Gastroesophageal sphincter (tissue), 4 donors: ENCODE measurements at places on chromosomes 3 and 15. TPM values are rescaled to one million over a fixed set of nuclear protein-coding genes. Genes with fewer than 3 reads are reported as not detected.

CYP1A2 gene
- not detected for total RNA-seq

SCAANT1 gene
- not detected for total RNA-seq

MEIS2 gene
- 85.8 TPM for total RNA-seq

DNA sequence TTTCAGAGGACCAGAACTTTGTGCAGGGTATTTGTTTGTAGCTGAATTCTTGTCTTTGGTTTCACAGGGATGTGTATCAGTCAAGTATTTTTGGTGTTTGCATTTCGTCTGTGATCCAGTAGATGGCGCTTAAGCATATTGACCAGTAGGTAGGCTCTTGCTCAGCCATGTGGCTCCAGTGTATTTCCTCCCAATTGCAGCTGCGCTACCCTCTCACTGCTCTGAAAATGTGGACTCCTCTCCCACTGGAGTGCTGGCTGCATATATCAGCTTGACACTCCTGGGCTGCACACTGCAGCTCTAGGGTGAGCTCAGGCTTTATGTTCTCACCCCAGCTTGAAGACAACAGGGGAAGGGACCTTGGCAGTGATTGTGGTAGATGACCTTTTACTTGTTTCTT lies 1264.3 kb upstream of the ALCAM start:
- no peaks in the 10 kb centered on the region for H3K4me1 ChIP-seq
- no peak for ATAC-seq
- no peaks in the 10 kb centered on the region for H3K27me3 ChIP-seq
- H3K27ac ChIP-seq: no peak overlapping the region
- H3K4me3 ChIP-seq: no peak overlapping the region
- no peaks in the 10 kb centered on the region for H3K36me3 ChIP-seq

DNA sequence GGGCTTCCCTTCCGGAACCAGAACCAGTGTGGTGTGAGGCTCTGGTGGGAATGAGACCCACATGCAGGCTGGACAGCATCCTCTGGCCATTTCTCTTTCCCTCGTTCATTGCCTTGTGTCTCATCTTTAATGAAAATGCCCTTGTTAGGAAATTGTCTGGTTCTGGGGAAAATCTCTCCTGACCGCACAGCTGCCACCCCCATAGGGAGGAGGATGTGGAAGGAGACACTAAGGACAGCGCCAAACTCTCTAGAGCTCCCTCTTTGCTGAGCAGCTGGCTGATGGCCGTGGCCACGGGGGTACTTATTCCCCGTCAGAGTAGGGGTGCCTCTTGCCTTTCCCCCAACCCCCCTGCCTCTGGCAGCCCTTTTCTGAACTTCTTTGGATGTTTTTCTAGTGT lies 297.6 kb upstream of the C2CD4B start:
- no peaks in the 10 kb centered on the region for H3K4me1 ChIP-seq
- no peak for ATAC-seq
- no peaks in the 10 kb centered on the region for H3K36me3 ChIP-seq
- H3K27ac ChIP-seq: no peak overlapping the region
- H3K27me3 ChIP-seq: no peaks in the 10 kb centered on the region
- no peak overlapping the region for H3K4me3 ChIP-seq

GRCh38 chr3:50607271-50608091 lies 4.1 kb downstream of the CISH start:
- H3K36me3 ChIP-seq: no peaks in the 10 kb centered on the region
- H3K4me3 ChIP-seq: no peak overlapping the region
- H3K27me3 ChIP-seq: no peaks in the 10 kb centered on the region
- no peak overlapping the region for H3K27ac ChIP-seq
- no peak for ATAC-seq

GRCh38 chr15:34620142-34620541 lies 36.7 kb upstream of the GOLGA8B start:
- no peak for ATAC-seq
- peaks cover 19% of the 10 kb centered on the region for H3K27me3 ChIP-seq
- no peaks in the 10 kb centered on the region for H3K4me1 ChIP-seq
- H3K36me3 ChIP-seq: no peaks in the 10 kb centered on the region

- no peak overlapping the region for H3K4me3 ChIP-seq
- ATAC-seq: no peak
- no peaks in the 10 kb centered on the region for H3K4me1 ChIP-seq
- H3K27me3 ChIP-seq: no peaks in the 10 kb centered on the region
These were observed 14.8 kb downstream of the WDR53 start for GRCh38 chr3:196553551-196553950.

DNA sequence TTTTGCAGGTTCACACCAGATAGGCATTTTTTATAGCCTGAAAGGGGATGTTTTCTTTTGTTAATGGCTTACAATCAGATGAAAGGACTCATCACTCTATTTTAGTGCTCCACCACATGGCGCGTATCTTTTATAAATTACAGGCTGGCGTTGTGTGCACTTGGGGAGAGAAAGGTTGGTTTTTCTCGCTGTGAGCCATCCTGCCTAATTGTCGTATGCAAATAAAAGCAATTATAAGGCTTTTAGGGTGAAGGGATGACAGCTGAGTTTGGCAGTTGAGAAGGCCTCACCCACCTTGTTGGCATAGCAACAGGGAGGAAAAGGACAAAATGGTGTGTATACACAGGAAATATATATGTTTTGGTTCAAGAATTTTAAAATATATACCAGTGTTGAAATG lies 268.0 kb downstream of the NR2F2 start:
- H3K27me3 ChIP-seq: peaks cover 7% of the 10 kb centered on the region
- ATAC-seq: no peak
- H3K27ac ChIP-seq: no peak overlapping the region

GRCh38 chr15:68699124-68699880 lies 120.5 kb downstream of the CORO2B start:
- H3K4me3 ChIP-seq: no peak overlapping the region
- peaks cover 25% of the 10 kb centered on the region for H3K4me1 ChIP-seq
- H3K27me3 ChIP-seq: no peaks in the 10 kb centered on the region
- H3K27ac ChIP-seq: peak overlapping the region; percentile 64
- ATAC-seq: no peak

- ATAC-seq: no peak
- H3K27me3 ChIP-seq: peaks cover 8% of the 10 kb centered on the region
- H3K27ac ChIP-seq: no peak overlapping the region
- no peak overlapping the region for H3K4me3 ChIP-seq
- H3K4me1 ChIP-seq: no peaks in the 10 kb centered on the region
These were observed 5.8 kb downstream of the ITIH1 start for GRCh38 chr3:52783211-52783555.

DNA sequence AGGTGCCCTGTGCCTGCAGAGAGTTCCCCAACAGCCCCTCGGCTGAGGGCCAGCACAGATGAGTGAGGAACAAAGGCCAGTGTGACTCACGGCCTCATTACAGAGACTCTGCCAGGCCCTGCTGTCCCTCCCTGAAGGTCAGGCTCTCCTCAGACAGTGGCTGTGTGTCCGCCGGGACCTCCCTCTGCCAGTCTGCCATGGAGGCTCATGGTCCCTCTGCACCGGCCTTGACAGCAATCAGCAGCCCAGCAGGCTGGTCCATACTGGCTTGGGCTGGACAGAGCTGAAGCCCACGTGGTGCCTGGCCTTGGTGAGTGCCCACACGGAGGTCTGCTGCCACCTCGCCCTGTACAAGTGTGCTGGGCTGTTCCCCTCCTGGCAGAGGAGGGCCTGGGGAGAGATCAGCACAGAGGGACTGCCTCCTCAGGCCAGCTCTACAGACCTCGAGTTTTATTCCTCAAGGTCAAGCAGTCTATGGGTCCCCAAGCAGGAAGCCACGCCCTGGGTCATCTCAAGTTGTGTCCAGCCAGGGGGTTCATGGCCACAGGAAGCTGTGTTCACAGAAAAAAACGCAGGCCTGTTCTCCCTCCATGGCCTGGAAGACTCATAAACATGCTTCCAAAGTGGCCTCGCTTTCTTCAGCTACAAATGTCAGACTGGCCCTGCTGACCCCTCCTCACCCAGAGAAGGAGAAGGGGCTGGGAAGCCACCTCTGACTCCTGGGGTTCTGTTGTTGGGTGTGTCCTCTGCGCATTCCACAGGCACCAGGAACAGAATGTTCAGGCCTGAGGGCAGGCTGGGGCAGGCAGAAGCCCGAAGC lies 27.0 kb downstream of the SLC41A3 start:
- no peaks in the 10 kb centered on the region for H3K27me3 ChIP-seq
- H3K4me1 ChIP-seq: peaks cover 8% of the 10 kb centered on the region
- no peaks in the 10 kb centered on the region for H3K36me3 ChIP-seq
- no peak overlapping the region for H3K27ac ChIP-seq
- ATAC-seq: peak; percentile 27

- H3K27me3 ChIP-seq: peaks cover 17% of the 10 kb centered on the region
- no peak overlapping the region for H3K4me3 ChIP-seq
- no peak for ATAC-seq
- H3K27ac ChIP-seq: no peak overlapping the region
These were observed 12.8 kb downstream of the PAK6 start for GRCh38 chr15:40251486-40252140.

- H3K36me3 ChIP-seq: no peaks in the 10 kb centered on the region
- H3K4me3 ChIP-seq: no peak overlapping the region
- no peaks in the 10 kb centered on the region for H3K27me3 ChIP-seq
- peak overlapping the region; percentile 47 for H3K27ac ChIP-seq
- H3K4me1 ChIP-seq: peaks cover 12% of the 10 kb centered on the region
These were observed 16.9 kb downstream of the TTBK2 start for GRCh38 chr15:42903388-42904324.

DNA sequence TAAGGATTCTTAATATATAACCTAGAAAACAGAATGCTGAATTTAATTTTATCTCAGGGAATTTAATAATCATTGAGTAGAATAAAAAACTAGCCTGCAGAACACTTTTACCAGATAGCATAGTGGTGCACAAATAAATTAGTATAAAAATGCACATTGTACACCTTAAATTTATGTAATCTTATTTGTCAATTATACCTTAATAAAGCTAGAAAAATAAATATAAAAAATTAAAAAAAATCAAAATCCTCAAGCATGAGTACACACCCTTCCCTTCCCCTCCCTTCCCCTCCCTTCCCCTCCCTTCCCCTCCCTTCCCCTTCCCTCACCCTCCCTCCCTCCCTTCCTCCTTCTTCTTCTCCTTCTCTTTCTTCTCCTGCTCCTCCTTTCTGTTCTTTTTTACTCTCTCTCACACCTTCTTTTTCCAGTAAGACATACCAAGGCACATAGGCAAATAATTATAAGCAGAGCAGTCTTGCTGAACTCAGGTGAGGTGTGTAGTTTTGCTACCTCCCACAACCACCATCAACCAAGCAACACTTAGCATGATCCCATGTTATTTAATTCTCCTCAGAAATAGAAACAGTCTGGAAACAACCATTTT lies 1395.0 kb downstream of the ZPLD1 start:
- no peak for ATAC-seq
- H3K27me3 ChIP-seq: no peaks in the 10 kb centered on the region
- no peak overlapping the region for H3K4me3 ChIP-seq

DNA sequence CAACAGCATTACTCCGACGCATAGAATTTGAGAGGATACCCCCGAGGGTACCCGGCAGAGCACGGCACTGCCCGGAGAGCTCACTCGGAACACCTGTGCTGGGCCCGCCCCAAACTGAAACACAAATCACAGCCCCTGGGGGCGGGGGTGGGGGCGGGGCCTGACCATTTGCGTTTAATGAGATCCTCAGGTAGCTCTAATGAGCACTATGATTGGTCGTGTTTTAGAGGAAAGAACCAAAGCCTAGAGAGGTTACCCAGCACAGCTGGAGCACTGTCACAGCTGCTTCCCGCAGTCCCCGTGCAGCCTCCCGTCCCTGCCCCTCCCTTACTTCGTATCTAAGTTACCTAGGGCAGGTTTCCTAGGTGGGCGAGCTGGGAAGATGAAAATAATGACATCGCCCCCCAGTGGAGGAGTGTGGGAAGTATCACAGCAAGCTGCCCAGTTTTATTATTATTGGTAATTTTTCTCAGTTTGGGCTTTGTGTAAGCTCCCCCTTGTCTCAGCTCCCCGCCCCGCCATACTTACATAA lies 187.1 kb downstream of the PDE8A start:
- H3K27ac ChIP-seq: no peak overlapping the region
- H3K4me1 ChIP-seq: peaks cover 8% of the 10 kb centered on the region
- H3K27me3 ChIP-seq: peaks cover 30% of the 10 kb centered on the region
- H3K4me3 ChIP-seq: no peak overlapping the region
- no peak for ATAC-seq

DNA sequence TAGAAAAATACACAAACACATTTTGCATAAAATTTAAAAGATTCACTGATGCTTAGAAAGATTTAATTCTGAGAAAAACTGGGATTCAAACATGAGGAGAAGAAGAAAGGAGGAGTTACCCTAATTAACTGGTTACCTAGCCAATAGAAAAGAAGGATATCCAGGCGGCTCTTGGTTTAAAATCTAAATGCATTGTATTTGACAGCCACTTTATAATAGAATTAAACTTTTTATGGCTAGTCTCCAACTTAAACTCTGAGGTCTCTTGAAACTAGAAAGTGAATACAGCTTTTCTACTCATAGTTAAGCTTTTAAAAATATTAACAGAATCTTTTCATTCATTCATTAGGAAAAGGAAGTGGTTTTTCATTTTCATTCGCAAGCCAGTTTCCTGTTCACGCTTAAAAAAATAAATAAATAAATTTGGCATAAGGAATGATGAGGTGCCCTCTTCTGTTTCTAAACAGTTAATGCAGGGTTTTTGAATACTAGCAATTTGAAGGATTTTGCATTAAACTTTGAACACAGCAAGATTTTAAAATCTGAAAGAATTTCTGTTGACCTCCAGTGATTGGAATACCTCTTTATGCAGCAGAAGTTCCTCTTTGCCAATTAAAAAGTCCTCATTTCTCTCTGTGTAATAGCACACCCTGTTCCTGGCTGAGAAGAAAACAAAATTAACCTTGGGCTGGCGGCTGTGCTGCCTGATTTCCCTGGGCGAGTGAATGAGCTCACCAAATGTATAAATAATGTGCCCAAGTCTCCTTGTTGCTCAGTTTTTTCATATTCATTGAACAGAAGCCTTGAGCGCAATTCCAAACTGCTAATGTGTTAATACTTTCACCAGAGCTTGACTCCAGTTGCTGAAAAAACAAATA lies 105.1 kb downstream of the ZMAT3 start:
- peak; percentile 57 for ATAC-seq
- H3K4me1 ChIP-seq: no peaks in the 10 kb centered on the region
- no peaks in the 10 kb centered on the region for H3K36me3 ChIP-seq

DNA sequence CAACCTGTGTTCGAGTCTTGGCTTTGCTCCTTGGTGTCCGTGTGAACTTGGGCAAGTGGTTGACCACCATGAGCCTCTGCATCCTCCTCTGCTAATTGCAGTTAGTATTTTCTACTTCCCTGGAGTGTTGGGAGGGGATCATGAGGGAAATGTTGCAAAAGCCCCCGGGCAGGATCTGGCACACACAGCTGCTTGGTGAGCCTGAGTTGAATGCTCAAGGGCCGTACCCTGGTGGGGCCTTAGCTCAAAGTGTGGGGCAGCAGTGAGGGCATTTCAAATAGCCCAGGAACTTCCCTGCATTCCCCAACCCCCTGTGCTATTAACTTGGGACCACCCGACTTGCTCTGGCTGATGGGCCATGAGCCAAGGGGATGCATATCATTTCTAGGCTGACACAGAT lies 94.9 kb upstream of the SLC6A11 start:
- H3K4me1 ChIP-seq: no peaks in the 10 kb centered on the region
- H3K4me3 ChIP-seq: no peak overlapping the region
- H3K36me3 ChIP-seq: no peaks in the 10 kb centered on the region
- peaks cover 26% of the 10 kb centered on the region for H3K27me3 ChIP-seq
- H3K27ac ChIP-seq: no peak overlapping the region
